ENCODE measurements at places on chromosomes 6 and 20. TPM values are rescaled to one million over a fixed set of nuclear protein-coding genes. Genes with fewer than 3 reads are reported as not detected.
A peak's percentile ranks its signal among the peaks of the same experiment; 100 is the strongest.

ADTRP gene
- total RNA-seq, result 26.3 TPM

PRSS35 gene
- not detected for total RNA-seq

- DNase-seq, result no peak
These were observed 122.8 kb downstream of the CEBPB start for GRCh38 chr20:50313522-50313820.

GRCh38 chr20:53895385-53895755 lies 175.0 kb downstream of the BCAS1 start:
- no peak for DNase-seq

TFAP2C gene
- not detected for total RNA-seq

DNA sequence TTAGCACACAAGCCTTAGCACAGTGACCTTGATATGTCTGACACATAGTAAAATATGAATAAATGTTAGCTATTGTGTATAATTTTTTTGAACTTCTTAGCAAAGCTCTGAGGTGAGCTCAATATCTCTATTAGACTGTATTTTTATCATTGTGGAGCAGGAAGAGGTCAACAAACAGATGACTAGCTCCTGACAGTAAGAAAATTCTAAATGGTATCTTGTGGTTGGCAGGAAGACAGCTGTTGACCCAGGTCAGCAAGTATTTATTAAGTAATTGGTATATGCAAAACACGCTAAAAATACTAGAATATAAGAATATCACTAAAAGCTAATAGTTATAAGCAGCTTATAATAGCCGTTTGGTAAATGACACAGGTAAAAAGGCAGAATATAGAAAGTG lies 77.5 kb upstream of the MARCKS start:
- no peak for DNase-seq

DNA sequence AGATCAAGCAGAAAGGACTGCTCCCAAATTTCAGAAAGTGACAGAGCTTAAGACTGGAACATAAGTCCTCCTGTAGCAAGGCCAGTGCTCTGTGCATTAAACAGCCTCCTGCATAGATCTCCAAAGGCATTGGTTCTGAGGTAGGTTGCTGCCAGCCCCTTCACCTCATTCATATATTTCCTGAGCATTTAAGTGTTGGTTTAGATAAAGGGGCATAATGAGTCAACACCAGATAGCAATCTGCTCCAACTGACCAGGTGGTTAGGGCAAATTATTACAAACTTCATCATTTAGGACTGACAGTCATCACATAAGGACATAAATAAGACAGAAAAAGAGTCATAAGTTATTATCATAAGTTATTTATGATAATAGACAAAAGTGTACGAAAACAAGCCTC lies 10.7 kb downstream of the PTPRK start:
- DNase-seq, result no peak

- DNase-seq, result peak; percentile 71
These were observed 563 bp downstream of the MGME1 start for GRCh38 chr20:17969278-17969883.

DNA sequence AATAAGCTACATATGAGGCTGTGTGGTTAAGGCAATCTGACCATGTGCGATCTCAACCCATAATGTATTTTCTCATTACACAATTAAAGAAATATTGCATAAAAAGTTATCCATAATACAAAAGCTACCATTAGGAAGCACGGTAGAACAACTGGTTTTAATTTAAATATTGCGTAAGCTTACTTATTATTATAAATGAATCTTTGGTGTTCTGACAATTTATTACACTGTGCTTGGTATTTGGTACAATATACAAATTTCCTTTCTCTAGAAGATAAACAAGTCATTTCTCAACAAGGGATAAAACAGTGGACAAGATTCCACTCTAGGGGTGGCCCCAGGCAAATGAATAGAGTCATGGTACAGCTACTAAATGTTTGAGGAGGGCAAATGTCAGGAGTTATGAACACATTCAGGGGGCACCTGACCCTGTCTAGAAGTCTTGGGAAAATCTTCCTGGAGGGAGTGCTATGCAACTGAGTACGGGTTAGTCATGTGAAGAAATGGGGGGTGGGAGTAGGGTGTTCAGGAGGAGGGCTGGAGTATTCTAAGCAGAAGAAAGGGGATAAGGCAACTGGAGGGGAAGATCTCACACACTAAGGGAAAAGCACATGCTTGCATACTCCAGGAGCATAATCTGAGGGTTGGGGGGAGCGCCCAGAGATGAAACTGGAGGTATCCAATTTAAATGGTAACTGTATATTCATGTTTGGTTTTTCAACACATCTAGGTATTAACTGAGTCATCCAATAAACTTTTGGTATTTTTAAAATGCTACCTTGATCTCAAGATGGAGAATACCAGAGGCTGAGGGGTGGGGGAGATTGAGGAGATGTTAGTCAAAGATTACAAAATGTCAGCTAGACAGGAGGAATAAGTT lies 296.9 kb upstream of the SGK1 start:
- DNase-seq, result no peak

DNA sequence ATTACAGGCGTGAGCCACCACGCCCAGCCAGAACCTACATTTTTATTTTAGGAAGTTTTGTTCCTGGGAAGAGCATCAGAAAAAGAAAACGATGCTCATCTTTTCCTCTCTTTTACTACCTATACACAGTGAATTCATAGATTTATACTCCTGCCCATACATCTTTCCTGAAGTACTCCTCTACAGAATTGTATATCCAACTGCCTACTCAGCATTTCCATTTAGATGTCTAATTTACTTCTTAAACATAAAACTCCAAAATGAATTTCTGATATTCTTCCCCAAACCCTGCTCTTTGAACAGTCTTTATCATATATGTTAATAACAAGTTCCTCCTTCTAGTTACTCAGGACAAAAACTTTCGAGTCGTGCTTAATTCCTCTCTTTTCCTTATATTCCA lies 39.8 kb upstream of the RSPO3 start:
- DNase-seq, result no peak

DNA sequence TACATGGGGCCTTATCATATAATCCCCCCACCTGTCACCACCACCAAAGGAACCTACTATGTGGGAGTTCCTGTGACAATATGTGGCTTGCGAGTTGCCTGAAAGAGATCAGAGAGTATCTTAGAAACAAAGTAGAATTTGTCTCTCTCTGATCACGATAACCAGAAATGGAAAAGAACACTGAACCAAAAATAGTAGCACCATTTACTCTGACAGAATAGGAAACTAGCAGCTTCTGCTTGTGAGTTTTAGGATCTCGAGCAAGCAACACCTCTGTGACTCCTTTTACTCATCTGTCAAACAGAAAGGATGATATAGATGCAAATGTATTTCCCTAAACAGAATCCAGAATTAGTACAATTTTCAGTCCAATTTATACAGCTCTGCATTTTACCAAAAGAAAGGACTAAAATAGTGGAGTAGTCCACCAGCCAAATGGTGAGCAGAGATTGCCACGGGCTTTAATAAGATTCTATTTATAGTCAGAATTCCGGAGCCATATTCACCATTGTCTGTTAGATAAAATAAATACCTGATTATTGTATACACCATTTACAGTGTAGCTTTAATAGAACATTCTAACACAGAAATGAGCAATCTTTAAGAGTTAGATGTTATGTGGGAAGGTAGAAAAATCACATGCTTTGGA lies 19.9 kb upstream of the STMND1 start:
- DNase-seq, result no peak

DNA sequence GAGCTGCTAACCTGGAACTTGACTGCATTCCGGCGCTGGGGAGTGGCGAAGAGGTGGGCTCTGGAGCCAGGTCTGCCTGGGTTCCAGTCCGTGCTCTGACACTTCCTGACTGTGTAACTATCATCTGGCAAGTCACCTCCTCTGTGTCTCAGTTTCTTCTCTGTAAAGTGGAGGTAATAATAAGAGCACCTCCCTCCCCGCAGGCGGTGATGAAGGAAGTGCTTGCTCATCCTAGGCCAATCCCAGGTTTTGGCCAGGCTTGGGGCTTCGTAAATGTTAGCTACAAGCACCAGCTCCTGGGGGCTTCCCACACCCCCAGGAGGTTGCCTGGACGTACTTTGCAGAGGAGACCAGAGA lies 32.8 kb downstream of the SNAI1 start:
- DNase-seq, result no peak

- DNase-seq, result no peak
These were observed 113.2 kb downstream of the GPX5 start for GRCh38 chr6:28638787-28639430.

DNA sequence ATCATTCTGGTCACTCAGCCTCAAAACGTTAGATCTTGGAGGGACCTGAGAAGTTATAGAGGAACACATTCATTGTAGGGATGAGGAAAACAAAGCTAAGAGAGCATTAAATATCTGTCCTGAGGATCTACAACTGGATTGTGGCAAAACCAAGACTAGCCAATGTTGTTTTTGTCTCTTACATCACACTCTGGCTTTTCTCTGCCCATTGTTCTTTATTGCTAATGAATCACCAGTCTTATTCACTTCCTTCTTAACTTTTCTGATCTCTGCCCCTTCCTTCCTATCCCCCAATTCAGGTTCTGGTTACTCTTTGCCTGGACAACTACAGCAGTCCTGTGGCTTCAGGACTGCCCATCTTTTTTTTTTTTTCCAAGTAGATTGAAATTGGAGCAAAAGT lies 57.0 kb upstream of the PREP start:
- no peak for DNase-seq

OR2B6 gene
- not detected for total RNA-seq

GRCh38 chr6:153553627-153554026 lies 422.5 kb upstream of the RGS17 start:
- DNase-seq, result no peak

HLA-DQA2 gene
- not detected for total RNA-seq

PXMP4 gene
- total RNA-seq, result 8.8 TPM

GRCh38 chr6:158559338-158559894 lies 475 bp upstream of the TMEM181 start:
- DNase-seq, result no peak

TULP1 gene
- total RNA-seq, result not detected

SNX9 gene
- 43.3 TPM for total RNA-seq

DNA sequence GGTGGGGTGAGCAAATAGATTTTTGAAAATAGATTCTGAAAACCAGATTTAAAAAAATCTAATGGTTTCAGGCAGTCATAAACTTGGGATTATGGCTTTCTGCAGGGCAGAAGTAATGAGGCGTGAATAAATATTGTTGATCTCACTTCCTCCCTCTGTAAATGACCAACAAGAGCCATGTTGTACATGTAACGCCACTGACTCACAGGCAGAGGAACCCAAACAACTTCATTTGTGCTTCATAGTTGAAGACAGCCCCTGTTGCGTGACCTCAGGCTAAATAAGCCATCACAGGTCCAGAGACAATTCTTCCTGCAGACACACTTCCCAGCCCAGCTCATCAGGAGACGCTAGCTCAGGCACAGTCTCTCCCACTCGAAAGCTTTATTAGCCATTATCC lies 59.1 kb upstream of the F13A1 start:
- DNase-seq, result no peak

- no peak for DNase-seq
These were observed 5.0 kb upstream of the HSPA12B start for GRCh38 chr20:3727401-3728021.
